Astrocyte of the hippocampus (primary cell): ENCODE measurements at places on chromosomes 7 and 10.

DNA sequence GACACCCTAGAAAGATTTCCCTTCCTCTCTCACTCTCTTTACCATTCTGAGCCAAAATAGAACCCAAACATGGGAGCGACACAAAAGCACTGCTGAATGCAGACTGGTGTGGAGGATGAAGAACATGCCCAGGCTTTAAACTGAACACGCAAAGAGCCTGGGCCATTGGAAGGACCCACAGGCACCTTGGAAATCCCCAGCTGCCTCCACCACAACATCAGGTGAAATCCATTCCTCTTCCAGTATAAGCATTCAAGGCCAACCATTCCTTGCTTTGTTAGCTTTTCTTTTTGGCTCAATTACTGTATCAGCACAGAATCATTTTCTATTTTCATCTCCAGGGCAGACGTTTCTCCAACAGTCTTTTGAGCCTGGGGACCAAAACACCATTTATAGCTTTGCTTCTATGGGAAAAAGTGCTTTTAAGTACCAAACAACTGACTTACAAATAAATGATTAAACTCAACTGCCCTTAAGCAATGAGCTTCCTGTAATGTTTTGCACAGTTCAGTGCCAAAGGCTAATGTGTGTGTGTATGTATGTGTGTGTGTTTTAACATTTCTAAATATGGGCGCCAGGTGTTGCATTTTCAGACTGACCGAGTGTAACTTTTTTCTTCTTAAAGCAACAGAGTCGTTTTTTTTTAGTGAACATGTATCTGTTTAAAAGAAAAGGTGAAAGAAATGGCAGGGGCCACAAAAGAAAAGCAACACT, 16.2 kb upstream of the BLNK start:
- no peak for DNase-seq

GRCh38 chr10:124691421-124692099, 52.6 kb downstream of the FAM53B start:
- DNase-seq = no peak

GRCh38 chr7:129925416-129926002, 27.3 kb downstream of the UBE2H start:
- peak; percentile 66 for DNase-seq

DNA sequence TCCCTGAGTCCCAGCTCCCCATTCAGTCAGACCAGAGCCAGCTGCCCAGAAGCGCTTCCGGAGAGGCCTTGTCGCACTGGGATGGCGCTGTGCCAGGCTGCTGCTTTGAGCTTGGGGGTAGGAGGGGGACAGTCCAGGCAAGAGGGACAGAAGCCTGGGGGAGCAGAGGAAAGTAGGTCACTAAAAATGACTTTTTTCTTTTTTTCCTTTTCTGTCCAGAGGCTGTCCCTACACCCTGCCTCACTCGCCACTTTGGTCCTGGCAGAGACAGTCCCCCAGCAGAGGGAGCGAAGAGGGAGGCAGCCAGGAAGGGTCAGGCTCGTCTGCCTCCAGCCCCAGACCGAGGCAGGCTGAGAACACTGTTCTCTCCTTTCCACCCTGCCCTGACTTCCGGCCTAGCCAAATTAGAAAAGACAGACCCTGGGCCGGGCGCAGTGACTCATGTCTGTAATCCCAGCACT, 15.8 kb upstream of the TRIM8 start:
- peak; percentile 59 for DNase-seq

- no peak for DNase-seq
Measured at GRCh38 chr10:69656742-69657269, 26.8 kb downstream of the FAM241B start.

- peak; percentile 35 for DNase-seq
Measured at GRCh38 chr10:60549686-60550085, 160.0 kb upstream of the ANK3 start.

- DNase-seq = peak; percentile 84
Measured at GRCh38 chr7:2821842-2822507, 22.1 kb downstream of the GNA12 start.

DNA sequence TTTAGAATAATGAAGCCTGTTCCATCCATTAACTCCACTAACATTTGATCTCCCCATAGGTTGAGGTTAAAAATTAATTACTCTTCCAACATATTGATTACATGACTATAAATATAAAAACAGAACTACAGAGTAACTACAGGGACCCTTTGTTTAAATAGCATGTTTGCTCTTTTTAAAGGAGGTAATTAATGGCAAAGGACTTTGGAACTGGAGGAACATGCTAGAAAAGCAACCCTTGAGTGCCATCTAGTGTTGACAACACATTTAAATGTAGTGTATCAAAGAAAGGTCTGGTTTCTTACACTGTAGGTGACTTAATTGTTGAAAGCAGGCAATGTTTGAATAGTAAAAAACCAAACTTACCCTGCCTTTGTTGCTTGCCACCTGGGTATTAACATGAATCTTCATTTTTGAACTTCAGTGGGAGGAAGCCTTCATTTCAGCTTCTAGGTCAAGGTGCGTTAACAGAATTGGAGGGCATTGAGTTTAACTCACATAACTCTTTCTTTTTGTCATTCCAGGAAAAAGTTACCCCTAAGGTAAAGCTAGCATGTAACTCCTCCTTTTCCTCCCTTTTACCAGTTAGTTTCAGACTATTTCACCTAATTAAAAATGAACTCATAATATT, 52.6 kb upstream of the CAPZA2 start:
- peak; percentile 82 for DNase-seq

GRCh38 chr10:62830679-62831078, 14.5 kb upstream of the EGR2 start:
- DNase-seq = no peak

GRCh38 chr10:103649654-103650423, 156.3 kb downstream of the NEURL1 start:
- DNase-seq = no peak

DNA sequence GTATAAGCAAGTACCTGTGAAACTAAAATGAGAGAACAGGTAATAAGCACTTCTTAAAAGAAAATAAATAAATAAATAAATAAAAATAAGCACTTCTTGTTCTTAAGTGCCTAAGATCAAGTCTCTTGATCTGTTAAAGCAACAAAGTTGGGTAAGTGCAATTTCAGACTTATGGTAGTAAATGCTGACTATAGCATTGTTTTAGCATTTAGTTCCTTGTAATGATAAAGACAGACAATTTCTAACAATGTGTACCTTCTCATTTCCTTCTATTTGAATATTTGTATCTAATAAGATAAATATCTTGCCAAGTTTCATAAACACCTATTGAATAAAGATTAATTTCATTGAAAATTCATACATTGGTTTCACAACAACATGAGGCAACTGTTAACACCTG, 87.4 kb downstream of the GALNT11 start:
- DNase-seq = no peak
